Tibial nerve (tissue), 4 donors: ENCODE measurements at places on chromosomes 13 and 19.

GRCh38 chr19:45354241-45354842, 13.8 kb downstream of the KLC3 start:
- no peak for DNase-seq

DNA sequence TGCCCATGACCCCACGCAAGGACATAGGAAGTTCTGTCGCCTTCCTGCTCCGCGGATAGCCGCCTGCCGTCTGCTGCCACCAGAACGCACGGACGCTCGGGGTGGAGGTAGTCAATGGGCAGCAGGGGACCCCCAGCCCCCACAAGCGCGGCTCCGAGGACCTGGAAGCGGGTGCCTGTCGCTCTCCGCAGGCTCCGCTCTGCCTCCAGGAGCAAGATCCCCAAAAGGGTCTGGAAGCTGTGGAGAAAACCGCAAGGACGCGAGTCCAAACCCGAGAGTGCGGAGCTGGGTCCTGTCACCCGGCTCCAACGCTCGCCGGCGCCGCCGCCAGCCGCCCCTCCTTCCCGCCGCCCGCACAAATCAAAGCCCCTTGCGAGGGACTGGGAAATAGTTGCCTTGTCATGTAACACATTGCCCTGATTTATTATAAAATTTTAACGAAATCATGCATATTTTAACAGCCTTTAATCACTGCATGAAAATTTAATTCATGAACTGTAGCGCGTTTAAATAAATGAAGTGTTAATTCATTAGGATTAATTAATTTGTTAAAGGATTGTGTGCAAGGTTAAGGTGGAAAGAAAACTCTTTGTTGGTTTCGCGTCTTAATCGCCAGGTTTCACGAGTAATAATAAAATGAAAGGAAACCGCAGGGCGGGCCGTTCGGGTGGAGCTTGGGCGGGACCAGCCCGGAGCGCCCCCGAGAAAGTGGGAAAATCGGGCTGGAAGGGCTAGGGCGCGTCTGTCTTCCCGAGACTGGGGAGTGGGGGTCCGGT, 5.5 kb upstream of the POU4F1 start:
- no peak for DNase-seq

DNA sequence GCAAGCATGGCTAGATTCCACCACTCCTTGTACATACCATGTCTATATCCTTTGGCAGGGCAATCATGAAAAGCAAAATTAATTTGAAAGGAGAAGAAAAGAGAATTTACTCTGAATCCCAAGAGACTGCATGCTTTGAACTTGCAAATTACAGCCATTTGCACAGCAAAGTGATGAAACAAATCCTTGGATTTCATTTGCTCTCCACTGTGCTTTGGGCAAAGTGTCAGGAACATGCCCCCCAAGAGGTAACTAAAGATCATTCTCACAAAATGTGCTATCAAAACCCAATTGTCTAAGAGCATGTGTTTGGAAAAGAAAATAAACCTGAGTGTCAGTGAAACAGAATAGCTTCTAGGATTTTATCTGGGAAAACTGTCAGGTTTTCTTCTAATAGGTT, 298.5 kb downstream of the GPC6 start:
- no peak for DNase-seq

GRCh38 chr19:52010674-52011073, 2.7 kb upstream of the ZNF615 start:
- no peak for DNase-seq

GRCh38 chr19:17765069-17765618, 13.9 kb downstream of the FCHO1 start:
- DNase-seq = no peak

GRCh38 chr13:39407786-39408185, 195.2 kb downstream of the LHFPL6 start:
- DNase-seq = no peak

- no peak for DNase-seq
Observed at GRCh38 chr13:110912651-110913051, 2.2 kb downstream of the ANKRD10 start.

DNA sequence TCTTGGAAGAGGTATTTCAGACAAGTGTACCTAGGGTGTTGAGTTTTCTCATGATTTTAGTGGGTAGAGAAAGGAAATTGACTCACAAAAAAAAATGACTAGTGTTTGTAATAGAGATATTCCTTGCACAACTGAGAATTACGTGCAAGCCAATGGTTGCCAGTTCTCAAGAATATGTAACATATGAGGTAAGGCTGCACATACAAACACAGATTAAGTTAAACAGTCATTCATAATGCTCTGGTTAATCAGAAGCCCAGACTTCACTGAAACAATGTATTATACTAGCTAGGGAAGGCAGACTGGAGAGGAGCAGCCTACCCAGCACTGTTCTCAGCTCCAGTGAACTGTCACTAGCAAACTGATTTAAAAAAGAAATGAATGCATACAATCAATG, 418.3 kb downstream of the DIAPH3 start:
- DNase-seq = no peak

DNA sequence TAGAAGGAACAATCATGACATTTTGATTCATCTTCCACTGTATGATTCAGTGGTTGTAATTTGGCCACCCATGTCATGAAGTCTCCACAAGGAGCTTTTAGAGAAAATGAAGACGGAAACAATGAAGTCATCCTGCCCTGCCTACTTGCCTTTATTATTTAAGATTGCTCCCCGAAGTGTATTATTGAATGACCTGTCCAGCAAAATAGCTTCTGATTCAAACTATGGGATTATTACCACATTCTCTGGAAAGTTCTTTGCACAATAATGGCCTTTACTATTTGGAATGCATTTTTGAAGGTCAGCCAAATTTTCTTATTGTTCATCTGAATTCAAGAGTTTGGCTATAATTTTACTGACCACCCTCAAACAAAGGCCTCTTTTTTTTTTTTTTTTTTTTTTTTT, 77.8 kb upstream of the RFC3 start:
- no peak for DNase-seq
